ENCODE measurements at places on chromosomes 3 and 15.

- no peak for DNase-seq
These were observed 90.8 kb upstream of the TNFAIP8L3 start for GRCh38 chr15:51185213-51186159.

- DNase-seq, result no peak
These were observed 52.9 kb downstream of the CLEC3B start for GRCh38 chr3:45078910-45079522.

DNA sequence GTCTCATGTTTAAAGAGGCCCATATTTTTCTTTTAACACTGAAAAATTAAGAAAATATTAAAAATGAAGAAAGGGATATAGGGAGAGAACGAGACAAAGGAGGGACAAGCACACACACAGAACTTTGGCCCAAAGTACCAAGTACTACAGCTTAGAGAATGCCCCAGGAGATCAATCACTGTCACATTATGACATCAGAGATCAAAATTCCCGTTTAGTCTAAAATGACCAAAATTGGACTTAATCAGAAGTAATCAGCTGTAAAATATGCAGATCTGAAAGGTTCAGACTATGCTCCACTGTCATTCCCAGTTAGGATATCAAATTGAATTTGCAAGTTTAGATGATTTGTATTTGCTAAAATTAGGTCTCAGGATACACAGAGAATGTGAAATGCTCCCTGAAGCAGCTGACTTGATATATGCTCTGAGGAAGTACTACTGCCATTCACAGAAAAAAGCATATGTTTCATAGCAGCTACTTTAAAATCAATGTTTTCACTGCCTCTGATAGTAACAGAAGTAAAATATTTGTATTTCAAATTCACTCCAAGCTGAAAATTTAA lies 123.0 kb downstream of the PEAK1 start:
- DNase-seq, result no peak

DNA sequence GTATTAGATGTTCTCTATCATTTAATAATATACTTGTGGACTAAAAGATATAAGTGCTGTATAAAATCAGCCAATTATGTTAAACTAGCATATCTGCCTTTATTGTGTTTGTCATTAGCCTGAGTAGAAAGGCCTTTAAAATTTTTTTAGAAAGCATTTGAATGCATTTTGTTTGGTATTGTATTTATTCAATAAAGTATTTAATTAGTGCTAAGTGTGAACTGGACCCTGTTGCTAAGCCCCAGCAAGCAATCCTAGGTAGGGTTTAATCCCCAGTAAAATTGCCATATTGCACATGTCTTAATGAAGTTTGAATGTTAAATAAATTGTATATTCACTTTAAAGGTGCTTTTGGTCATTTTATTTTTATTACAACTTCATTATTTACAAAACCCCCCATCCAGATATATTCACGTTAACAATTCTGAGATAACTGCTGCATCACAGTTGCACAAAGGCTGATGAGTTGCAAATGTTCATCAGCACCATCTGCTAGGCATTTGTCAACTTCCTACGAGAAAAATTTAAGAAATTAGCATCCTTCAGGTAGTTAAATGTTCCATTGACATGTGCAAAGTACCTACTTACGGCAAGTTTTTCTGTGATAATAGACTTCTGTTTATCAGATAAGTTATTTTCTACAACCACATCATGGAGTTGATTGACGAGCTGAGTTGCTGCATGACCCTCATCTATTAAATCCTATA lies 6.3 kb downstream of the EIF4A2 start:
- no peak for DNase-seq

DNA sequence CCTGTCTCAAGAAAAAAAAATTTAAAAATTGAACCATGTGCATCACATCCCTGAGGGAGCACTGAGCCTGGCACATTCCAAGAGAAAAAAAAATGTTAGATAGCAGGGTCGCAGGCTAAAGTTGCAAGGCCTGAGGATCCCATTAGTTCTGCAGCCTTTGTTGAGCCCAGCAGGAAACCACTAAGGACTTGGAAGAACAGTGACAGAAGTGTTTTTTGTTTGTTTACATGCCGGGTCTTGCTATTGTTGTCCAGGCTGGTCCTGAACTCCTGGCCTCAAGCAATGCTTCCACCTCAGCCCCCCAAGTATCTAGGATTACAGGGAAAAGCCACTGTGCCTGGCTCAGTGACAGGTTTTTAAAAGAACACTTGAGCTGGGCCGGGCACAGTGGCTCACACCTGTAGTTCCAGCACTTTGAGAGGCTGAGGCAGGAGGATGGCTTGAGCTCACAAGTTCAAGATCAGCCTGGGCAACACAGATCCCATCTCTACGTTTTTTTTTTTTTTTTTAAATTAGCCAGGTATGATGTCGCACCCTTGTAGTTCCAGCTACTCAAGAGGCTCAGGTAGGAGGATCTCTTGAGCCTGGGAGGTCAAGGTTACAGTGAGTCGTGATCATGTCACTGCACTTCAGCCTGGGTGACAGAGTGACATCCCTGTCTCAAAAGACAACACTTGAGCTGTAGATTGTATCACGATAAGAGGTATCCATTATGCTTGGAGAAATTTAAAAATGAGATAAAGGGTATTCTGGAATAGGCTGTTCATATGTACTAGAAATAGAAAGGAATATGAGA lies 15.2 kb downstream of the CHAC1 start:
- DNase-seq, result no peak

DNA sequence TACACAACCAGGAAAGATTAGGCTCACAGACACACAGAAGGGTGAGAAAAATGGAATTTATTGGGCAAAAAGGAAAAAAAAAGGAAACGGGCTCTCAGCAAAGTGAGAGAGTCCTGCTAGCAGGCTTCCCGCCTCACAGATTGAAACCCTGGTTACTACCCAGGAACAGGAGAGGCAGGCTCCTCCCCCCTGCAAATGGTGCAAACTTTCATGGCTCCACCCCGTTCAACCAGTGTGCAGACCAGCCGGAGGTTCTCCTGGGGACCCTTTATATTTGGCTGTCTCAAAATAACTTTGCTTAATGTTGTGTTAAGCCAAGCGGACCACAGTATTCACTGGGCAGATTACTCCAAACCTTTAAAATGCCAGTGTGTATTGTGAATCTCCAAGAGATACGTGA lies 40.3 kb downstream of the IL1RAP start:
- no peak for DNase-seq

Data from activated naive CD4-positive, alpha-beta T cell (primary cell).